ENCODE measurements at places on chromosomes 3 and 15. TPM values are rescaled to one million over a fixed set of nuclear protein-coding genes. Genes with fewer than 3 reads are reported as not detected.

The HRH1 gene
- 3.0 TPM for polyA plus RNA-seq

The GALNT15 gene
- polyA plus RNA-seq: 1.1 TPM

- DNase-seq: no peak
Measured at GRCh38 chr3:127291611-127292010, 3.8 kb upstream of the PRR20G start.

GRCh38 chr3:120420928-120421551 is 29.8 kb downstream of the FSTL1 start:
- peak; percentile 58 for DNase-seq

DNA sequence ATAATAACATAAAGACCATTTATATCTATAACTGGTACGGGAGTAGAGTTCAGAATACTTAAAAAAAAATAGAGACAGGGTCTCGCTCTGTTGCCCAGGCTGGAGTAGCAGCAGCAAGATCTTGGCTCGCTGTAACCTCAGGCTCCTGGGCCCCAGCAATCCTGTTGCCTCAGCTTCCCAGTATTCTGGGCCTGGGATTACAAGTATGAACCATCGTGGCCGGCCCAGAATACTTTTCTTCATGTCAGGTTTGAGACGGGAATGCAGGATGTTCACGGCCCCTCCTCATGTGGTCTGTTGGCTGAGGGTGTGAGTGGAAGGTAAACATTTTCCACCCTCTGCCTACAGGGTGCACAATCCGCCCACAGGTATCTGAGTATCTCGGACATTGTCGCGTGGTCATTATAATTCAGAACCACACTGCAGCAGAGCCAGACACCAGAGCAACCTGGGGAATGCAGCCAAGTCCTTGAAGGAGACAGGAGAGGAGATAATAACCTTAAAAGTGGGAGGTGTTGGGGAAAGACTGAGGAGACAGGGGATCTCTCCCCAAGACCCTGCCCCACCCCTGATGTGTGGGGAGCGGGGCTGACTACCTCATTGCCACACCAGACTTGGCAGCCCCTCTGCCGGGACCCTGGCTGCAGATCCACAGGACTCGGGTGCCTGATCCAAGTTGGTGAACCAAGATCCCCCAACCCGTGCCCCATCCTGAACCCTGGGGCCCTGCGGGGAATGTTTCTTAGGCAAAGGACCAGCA is 106.8 kb downstream of the ADCY5 start:
- DNase-seq: no peak

- no peak for DNase-seq
Measured at GRCh38 chr15:89756897-89757296, 5.8 kb upstream of the MESP1 start.

- no peak for DNase-seq
Measured at GRCh38 chr15:81908111-81908510, 137.7 kb downstream of the MEX3B start.
